Activated CD4-positive, alpha-beta T cell treated with anti-CD3 and anti-CD28 coated beads, Interleukin-2, amount 10 ng/mL, durations not matched to agents 24 days and 14 days (primary cell): ENCODE measurements at places on chromosomes 7 and 10.

- DNase-seq = no peak
These were observed 151.1 kb upstream of the MKI67 start for GRCh38 chr10:128277267-128277840.

DNA sequence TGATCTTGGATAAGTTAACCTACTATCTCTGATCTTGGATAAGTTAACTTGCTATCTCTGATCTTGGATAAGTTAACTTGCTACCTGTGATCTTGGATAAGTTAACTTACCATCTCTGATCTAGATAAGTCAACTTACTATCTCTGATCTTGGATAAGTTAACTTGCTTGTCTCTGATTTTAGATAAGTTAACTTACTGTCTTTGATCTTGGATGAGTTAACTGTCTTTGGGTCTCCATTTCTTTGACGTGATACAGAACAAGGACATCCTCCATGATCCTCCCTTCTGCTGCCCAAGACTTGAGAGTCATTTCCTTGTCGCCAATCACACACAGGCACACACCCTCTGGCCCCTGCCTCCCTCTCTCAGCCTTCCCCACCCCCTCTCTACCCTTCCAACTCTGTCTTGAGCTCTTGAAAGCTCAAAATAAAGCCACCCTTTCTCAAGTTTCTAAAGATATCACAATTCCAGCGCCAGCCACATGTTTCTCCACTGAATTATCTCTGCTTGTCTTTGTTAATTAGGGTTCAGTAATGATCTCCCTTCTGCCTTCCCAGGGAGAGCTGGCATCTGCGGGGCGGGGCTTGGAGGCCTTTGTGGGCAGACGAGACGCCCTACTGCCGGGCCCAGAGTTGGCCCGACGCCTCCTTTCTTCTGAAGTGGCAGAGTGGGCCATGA lies 85.1 kb upstream of the GTF2I start:
- no peak for DNase-seq

DNA sequence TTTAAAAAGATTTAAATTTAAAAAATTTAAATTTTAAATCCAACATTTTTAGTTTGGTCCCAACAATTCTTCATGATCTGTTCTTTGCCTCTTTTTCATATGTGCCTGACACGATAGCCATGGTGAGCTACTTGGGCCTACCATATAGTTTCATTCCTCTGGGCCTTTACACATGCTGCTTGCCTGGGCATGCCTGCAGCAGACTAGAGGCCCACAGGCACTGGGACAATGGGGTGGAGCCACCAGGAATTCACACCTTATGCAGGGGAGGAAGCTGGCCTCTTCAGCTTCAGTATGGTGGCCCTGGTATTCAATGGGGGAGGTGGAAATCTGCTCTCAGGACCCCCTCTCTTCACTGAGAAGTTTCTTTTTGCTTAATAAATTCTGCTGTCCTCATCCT lies 37.8 kb upstream of the ZNF365 start:
- DNase-seq = no peak

- no peak for DNase-seq
These were observed 92.0 kb upstream of the MACROH2A2 start for GRCh38 chr10:69960606-69960987.

DNA sequence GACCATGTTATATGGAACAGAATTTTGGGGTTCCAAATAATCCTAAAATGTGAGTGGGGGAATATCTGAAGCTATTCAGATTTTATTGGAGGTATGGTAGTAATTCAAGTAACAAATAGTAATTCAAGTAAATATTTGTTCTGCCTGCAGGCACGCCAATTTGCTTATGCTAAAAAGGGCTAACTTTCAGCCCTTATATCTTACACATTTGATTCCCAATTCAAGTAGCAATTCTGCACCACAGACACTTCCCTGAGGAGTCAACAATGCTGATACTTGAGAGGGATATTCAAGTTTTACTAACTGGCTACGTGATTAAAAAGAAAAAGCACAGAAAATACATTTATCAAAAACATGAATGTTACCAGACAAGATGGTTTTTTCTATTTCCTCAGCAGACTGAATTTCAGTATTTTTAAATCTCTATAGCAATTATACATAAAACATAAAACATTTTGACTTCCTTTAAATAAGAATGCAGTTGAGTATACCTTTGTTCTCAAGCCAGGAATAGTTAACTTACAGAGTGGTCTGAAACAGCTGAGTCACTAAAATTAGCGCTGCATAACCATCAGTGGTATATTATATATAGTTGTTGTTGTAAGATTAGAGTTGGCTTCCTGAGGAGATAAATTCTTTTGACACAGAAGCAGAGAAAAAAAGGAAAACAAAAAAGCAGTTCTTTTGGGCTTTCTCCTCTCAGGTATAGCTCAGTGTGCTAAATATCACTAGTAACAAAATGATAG lies 33.9 kb downstream of the MTPN start:
- no peak for DNase-seq

- no peak for DNase-seq
These were observed 1260.8 kb downstream of the GATA3 start for GRCh38 chr10:9315292-9315691.

- DNase-seq = peak; percentile 12
These were observed 74.1 kb downstream of the TES start for GRCh38 chr7:116284390-116284789.

DNA sequence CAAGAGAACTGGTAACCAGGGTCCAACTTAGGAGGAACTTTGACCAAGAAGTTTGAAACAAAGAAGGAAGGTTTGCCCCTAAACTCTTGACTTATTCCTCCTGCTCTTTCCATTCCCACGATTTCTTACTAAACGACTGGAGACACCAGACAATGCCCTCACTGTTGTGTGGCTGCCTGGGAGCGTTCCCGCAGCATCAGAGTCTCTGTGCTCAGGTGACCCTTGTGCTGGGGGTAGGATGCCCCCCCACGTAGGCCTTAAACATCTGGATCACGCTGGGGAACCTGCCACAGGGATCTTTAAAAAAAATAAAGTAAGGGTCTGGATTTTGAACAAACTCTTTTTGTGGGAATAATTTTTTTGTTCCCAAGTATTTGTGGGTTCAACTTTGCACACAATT lies 30.1 kb upstream of the CTBP2 start:
- DNase-seq = no peak

GRCh38 chr7:23410446-23411183 lies 59.7 kb downstream of the IGF2BP3 start:
- DNase-seq = no peak

DNA sequence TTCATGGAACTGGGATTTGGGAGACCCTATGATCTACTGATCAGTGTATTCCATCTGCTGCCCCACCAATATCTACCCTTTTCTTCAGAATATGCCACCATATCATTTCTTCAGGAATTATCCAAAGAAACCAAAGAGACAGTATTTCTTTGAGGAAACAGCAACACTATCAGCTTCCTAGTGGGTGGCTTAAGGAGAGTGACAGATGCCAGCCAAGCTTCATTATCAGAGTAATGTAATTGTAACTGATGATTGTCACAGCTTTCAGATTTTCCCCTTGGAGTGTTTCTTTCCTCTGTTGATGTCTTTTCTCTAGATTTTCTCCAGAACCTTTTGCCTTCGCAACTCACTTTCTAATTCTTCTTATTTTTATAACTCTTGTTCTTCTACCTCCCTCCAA lies 934.4 kb upstream of the LRRN3 start:
- no peak for DNase-seq

DNA sequence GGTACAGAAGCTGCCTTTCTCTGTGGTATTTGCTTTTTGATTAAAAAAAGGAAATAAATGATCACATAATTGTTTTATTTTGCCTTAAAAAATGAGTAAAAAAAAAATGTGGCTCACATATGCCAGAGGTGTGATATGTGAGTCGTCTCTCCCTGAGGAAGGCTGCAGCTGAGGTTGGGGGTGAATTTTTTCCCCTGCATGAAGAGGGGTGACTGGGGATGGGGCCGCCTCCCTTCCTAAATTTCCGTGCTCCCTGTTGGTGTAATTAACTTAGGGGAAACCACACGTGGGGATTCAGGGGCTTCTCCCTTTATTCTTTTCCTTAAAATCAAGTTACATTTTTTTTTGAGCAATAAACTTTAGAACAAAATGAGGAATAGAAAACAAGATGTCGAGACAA lies 35.4 kb downstream of the MGMT start:
- DNase-seq = no peak

DNA sequence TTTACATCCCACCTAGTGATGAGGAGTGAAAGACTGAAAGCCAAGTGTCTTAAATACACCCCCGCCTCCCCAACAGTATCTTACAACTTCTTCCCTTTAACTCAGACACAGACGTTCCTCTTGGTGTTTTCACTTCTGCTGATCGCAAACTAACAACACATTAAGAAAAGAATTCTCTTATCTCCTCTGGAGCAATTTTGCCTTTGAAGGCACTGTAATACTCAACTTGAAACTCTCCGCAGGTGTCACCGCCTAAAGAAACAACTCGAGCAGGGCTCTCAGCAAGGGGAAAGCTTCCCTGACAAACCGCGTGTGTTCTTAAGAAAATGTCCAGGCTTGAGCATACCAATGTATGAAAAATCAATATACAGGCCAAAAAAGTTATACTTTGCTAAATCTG lies 452 bp downstream of the SEMA3C start:
- DNase-seq = no peak

DNA sequence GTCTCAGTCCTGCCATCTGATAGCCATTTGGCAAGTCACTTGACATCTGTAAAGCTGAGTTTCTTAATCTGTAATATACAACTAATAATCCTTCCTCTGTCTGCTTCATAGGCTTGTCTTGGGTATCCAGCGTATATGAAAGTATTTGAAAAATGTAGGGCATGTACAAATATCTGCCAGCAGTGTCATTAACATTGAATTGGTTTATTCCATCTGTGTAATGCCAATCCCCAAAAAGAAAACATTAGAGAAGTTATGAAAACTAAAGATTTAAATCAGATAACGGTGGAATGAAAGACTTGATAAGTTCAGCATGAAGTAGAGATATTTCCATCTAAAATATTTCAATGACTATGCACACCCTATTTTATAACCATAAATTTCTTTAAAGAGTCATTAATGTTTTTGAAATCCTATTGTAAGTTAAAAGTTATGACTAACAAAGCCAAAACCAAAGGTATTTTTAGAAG lies 9.8 kb upstream of the RTKN2 start:
- no peak for DNase-seq
